Activated T-helper 1 cell treated with anti-CD3 and anti-CD28 coated beads, Interleukin-12 subunit alpha, Interleukin-12 subunit beta, Interleukin-2, Interleukin-4 antibody, amounts not matched to agents 30 ng/mL and 10 ng/mL and 1 ng/mL, durations not matched to agents 14 hours and 24 hours and 36 hours (primary cell): ENCODE measurements at places on chromosomes 13 and 19. TPM values are rescaled to one million over a fixed set of nuclear protein-coding genes. Genes with fewer than 3 reads are reported as not detected.
A peak's percentile ranks its signal among the peaks of the same experiment; 100 is the strongest.

- DNase-seq, result no peak
Observed at GRCh38 chr13:33272531-33273124, 12.9 kb downstream of the STARD13 start.

DNA sequence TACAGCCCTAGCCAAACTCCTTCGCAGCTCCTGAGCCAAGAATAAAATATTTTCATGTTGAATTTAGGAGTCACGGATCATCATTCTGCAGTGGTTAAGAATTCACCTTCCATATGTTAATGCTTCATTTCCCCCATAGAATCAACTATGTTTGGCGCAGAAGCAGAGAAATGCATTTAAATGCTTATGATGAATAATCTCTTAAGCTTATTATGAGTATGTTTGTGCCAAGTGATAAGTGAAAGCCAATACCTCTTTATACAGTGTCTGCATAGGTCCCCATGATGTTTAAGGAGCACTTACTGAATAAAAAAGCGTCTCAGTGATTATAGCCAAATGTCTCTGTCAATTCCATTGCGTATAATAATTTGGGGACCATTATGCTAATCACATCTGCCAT lies 32.7 kb upstream of the POMP start:
- DNase-seq, result no peak

DNA sequence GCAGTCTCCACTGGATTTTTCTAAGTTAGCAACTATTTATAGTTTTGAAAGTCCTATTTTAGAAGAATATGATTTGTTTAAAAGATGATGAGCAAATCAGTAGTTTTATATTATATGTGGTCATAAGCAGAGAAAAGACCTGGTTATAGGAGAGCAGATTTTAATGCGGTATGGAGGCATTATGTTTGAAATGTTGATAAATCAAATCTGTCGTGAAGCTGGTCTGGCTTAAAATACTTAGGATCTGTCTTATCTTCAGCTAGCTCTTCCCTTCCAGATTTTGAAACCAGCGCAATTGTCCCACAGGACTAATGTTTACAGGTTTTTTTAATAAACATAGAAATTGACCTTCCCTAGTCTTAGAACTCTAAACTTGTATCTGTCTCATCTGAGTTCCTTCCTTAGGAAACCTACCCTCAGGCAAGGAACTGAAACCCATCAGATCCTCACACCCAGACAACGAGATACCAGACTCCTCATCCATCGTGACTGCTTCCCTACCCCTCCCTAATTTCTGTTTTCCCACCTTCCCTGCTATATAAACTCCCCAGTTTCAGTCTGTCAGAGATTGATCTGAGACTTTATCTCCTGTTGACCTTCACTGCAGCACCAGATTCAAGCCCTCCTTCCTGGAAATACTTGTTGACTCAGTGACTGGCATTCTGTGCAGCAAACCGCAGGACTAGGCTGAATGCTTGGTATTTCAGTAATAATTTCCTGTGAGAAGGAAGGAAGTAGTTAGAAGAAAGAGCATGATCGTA lies 37.8 kb upstream of the CXCL17 start:
- no peak for DNase-seq

GRCh38 chr19:32945260-32945659 lies 26.5 kb downstream of the CEP89 start:
- DNase-seq, result no peak

- DNase-seq, result no peak
Observed at GRCh38 chr13:99329477-99329876, 22.3 kb upstream of the GPR183 start.

- no peak for DNase-seq
Observed at GRCh38 chr13:93318534-93319254, 92.1 kb downstream of the GPC6 start.

- DNase-seq, result peak; percentile 71
Observed at GRCh38 chr19:8578642-8579265, 1.5 kb upstream of the MYO1F start.

DNA sequence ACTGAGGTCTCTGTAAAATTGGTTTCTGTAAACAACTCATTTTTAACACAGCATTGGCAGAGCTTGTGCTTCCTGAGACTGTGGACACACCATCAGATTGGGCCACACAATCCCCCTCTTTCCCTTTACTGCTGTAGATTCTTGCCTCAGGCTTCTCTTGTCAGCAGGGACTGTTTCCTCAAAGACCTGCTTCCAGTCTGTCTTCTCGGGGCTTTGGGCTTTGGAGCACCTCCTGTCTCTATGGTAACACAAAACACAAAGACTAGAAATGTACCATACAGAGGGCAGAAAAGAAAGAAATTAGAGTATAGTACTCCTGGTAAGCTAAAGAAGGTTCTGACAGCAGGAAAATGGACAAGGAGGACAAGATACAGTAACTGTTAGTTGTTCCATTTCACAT lies 484.5 kb downstream of the DIAPH3 start:
- no peak for DNase-seq

DNA sequence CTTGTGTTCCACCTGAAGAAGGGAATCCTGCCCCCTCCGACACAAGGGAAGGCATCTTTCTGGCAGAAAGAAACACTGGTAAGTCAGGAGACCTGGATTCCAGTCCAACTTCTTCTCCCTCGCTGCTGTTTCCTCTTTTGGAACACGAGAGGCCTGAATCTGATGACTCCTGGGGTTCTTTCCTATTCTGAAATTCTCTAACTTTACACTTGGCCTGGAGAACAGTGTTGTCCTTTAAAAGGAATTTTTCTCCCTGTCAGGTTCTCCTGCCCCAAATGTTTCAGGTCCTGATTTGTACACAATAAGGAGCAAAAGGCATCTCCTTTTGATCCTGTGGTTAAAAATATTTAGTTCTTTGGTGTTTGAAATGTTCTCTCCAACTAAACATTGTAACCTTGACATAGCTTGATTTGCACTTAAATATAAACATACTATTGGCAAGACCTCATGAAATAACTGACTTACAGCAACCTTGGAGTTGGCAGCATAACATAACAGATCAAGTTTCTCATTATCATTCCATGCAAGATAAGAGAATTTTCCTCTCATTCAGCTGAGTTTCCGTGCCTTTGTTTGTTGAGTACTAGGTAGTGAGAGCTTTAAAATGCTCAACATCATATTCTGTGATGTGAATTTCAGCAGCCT lies 244.8 kb downstream of the COG6 start:
- no peak for DNase-seq

DNA sequence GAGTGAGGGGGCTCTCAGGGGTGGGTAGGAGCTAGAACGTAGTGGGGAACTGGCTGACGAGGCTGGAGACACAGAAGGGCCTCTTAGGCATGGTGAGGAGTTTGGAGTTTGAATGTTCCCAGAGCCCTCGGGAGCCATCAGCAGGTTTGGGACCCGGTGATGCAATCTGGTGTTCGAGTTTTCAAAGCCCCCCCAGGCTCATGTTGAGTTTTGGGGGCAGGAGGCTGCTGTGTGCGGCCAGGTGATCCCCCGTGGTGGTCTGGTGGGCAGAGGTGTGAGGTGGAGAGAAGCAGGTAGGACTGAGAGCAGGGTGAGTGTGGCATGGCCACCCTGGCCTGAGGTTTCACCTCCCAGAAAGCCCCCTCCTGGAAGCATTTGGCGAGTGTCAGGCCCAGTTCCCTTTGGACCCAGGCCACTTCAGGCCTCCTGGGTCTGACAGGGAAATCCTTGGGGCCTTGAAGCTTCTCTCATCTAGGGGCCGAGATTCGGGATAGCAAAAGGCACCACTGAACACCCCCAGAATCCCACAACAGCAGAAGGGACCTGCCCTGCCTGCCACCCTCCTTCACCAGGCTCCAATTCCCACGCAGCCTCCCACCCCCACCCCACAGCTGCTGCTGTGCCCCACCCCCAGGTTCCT lies 1.2 kb downstream of the YJEFN3 start:
- no peak for DNase-seq

DNA sequence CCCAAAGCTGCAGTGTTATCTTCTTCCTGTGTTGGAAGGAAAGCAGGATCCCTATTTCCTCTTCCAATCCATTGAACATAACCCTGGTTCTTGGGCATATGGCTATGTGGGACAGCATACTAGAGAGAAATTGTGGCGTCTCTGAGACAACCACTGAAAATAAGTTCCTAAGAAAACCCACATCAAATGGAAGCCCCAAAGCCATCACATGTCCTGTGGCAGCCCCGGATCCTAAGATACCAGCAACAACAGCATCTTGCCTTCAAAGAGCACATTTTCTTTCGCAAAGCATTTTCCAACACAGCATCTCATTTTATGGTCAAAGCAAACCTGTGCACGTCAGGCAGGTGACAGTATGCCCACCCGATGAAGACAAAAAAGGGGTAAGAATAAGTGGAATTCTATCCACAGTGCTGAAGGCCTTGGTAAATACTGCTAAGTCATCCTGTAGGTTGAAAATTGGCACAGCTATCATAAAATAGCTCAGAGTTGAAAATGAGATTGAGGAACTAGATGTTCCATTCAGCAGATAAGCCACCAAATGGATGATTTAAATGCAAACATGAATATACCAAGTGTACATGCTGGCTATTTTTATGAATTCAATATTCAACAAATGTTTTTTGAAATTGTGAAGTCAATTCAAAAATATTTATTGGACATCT lies 232.2 kb downstream of the DLEU7 start:
- DNase-seq, result peak; percentile 9

DNA sequence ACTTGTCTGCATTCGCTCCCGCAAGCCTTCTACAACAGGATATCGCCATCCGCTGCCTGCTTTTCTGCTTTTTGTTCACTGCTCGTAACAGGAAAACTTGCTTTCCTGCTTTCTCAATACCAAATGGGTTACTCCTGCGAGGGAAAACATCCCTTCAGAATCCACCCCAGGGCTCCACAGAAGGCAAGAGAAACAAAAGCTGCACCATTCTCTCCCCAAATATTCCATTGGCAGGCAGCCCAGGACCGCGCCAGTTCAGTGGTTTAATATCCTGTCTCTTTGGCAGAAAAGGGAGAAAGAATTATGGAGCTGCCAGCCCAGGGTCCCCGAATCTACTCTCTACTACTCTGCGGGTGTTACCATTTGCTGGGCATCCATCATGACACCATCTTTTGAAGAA lies 84.7 kb upstream of the DOCK9 start:
- no peak for DNase-seq

- DNase-seq, result no peak
Observed at GRCh38 chr13:32587811-32588170, 1.5 kb downstream of the PDS5B start.

DNA sequence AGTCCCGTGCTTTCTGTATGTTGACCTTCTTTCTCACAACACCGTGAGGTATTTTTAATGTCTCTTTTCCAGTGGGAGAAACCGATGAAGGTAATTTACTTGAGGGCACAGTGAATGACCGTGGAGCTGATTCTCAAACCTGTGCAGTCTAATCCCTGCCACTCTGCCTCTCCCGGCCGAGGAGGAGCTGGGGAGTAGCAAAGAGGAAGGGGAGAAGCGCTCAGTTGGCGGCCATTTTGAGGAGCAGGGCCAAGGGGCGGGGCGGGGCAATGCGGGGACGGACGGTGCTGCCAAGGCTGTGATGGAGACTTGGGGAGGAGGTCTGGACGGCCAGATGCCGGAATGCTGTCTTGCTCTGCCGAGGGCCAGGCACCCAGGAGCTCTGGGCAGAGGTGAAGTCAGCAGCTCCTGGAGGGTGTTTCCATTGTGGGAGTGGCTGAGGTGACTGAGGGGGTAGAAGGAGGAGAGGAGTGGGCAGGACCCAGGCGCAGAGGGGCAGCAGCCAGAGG lies 12.4 kb upstream of the RANBP3 start:
- DNase-seq, result no peak

DNA sequence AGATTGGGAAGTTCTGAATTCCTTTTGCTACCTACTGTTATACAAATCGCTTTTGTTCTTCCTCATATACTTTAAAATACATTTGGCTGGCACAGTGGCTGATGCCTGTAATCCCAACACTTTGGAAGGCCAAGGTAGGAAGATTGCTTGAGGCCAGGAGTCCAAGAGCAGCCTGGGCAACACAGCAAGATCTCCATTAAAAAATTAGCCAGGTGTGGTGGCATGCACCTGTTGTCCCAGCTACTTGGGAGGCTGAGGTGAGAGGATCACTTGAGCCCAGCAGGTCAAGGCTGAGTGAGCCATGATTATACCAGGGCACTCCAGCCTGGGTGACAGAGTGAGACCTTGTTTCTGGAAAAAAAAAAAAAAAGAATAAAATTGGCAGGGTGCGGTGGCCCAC lies 34.4 kb upstream of the CXCL17 start:
- no peak for DNase-seq

- no peak for DNase-seq
Observed at GRCh38 chr13:59531571-59532091, 632.1 kb downstream of the DIAPH3 start.

DNA sequence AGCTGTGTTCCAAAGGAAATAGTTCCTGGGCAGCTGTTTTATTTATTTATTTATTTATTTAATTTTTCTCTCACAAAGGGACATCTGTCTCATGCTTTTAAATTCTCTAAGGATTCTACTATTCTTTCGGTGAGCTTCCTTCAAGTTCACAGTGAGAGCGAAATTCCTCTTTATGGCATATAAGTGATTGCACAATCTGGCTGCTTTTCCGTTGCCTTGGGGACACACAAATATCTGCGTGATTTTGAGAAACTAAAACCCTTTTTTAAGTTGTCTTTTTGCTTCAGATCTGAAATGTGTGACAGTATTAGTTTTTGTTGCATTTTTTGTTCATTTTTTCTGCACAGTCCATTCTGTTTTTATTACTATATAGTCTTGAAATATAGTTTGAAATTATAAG lies 19.2 kb downstream of the ZNF486 start:
- DNase-seq, result no peak

GRCh38 chr13:43309311-43309710 lies 285.9 kb downstream of the DNAJC15 start:
- no peak for DNase-seq

GRCh38 chr19:48346191-48346590 lies 17.5 kb downstream of the TMEM143 start:
- no peak for DNase-seq

DNA sequence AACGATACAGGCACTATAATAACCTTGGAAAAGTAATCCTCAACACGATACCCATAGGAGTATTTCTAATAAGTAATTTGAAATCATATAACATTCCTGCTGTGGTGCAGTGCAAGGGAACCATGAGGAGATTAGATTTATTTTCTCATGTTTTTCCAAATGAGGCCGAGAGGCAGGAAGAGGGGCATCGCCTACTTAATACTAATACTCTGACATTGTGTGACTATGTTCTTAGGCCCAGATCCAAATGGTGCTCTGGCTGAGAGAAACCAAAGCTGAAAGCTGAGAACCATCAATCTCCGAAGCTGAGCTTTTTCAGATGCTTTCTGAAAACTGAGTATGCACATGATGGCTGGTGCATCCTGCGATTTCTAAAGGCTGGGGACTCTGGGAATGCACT lies 248.0 kb upstream of the MAB21L1 start:
- DNase-seq, result no peak

The ZNF677 gene
- 1.7 and 2.3 TPM in 2 replicates for total RNA-seq

The CYP4F22 gene
- total RNA-seq, result 0.10 TPM in 1 of 2 replicates, not detected in the other

The ZNF90 gene
- 4.6 and 4.8 TPM in 2 replicates for total RNA-seq

The KLF2 gene
- total RNA-seq, result 5.7 TPM in 2 replicates

The RNF17 gene
- not detected in 2 replicates for total RNA-seq

The PCSK4 gene
- total RNA-seq, result 0.26 and 1.5 TPM in 2 replicates
